ENCODE measurements at places on chromosomes 3 and 15.

- DNase-seq, result no peak
These were observed 39.4 kb upstream of the FRMD4B start for GRCh38 chr3:69425249-69425648.

GRCh38 chr3:119437691-119438258 lies 25.6 kb downstream of the TMEM39A start:
- no peak for DNase-seq

GRCh38 chr3:132549890-132550578 lies 47.0 kb upstream of the ACKR4 start:
- no peak for DNase-seq

DNA sequence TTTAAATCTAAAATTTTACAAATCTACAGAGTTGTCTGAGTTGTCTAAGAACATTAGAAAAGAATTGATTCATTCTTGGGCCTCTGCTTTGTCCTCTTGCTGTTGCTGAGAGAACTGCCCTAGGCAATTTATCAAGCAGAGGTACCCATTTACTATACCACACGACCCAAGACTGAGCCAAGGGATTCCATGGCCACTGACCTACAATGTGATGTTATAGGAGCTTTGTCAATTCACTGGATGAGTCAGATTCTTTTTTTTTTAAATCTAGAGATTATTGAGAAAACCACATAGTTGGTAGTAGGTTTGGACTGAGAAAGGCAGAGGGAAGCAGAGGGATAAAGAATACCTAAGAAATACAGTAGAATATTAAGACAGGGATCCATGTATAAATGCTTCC lies 55.3 kb downstream of the TRAT1 start:
- DNase-seq, result no peak

GRCh38 chr3:185687271-185687878 lies 101.3 kb downstream of the SENP2 start:
- DNase-seq, result no peak

GRCh38 chr3:11606865-11607440 lies 36.8 kb downstream of the VGLL4 start:
- DNase-seq, result no peak

- no peak for DNase-seq
These were observed 30.3 kb downstream of the ALDH1L1 start for GRCh38 chr3:126149960-126150515.

- DNase-seq, result no peak
These were observed 76.6 kb upstream of the CFAP20DC start for GRCh38 chr3:59126446-59126845.

- DNase-seq, result no peak
These were observed 123.7 kb downstream of the FAM43A start for GRCh38 chr3:194809382-194809781.

GRCh38 chr3:135967867-135968266 lies 2.3 kb downstream of the PPP2R3A start:
- DNase-seq, result no peak

DNA sequence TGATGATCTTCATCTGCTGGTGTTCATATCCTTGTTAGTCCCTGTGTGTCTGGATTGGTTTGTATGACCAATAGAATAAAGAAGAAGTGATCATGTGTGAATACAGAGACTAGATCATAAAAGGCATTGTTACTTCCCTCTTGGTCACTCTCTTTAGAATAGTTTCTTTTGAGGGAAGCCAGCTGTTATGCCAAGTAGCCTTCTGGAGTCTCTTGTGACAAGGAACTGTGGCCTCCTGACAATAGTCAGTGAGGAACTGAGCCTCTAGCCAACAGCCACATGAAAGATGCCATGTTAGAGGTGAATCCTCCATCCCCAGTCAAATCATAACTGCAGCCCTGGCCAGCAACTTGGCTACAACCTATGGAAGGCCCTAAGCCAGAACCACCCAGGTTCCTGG lies 63.0 kb upstream of the SMAD3 start:
- DNase-seq, result no peak

GRCh38 chr3:133038089-133038730 lies at the start of gene TMEM108:
TMEM108 (plus strand) TSS chr3:133038391.
- no peak for DNase-seq

- no peak for DNase-seq
These were observed 441.3 kb downstream of the TBL1XR1 start for GRCh38 chr3:176755977-176756376.

GRCh38 chr15:29142129-29142747 lies 127.4 kb downstream of the NSMCE3 start:
- no peak for DNase-seq

- no peak for DNase-seq
These were observed 1.7 kb downstream of the ARPIN start for GRCh38 chr15:89910891-89911626.

DNA sequence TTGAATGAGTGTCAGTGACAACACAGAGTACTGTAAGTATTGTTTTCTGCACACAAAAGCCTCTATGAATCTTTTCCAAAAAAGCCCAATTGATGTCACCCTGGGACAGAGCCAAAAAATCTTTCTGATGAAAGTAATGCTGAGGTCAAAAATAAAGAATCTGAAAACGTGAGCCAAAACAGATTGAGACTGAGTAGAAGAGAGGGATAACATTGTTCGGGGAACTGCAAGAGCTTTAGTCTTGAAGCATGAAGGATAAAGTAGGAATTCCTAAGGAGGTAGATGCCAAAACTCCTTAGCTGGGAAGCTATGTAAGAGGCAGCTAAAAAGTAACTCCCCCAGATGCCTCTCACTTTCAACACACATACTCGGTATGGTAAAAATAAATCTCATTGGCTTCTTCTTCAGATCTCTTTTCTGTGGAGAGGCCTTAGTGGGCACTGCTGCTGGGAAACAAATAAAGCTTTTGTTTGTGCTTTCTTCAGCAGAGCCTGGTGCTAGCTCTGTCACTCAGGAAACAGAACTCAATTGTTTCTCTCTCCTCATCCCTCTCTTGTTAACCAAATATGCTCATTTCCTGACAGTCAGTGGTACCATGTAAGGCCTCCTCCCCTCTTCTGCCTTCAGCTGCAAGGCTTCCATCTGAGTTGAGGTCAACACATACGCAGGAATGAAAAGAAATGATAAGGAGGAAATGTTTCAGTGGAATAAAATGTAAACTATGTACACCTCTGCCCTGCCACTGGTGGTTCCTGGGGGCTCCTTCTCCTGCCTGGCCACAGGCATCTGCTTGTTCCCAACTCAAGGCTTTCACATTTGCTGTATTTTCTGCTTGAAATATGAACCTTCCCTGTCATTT lies 58.1 kb downstream of the CD200 start:
- DNase-seq, result no peak

GRCh38 chr3:128804811-128805155 lies 74.6 kb upstream of the ACAD9 start:
- no peak for DNase-seq

DNA sequence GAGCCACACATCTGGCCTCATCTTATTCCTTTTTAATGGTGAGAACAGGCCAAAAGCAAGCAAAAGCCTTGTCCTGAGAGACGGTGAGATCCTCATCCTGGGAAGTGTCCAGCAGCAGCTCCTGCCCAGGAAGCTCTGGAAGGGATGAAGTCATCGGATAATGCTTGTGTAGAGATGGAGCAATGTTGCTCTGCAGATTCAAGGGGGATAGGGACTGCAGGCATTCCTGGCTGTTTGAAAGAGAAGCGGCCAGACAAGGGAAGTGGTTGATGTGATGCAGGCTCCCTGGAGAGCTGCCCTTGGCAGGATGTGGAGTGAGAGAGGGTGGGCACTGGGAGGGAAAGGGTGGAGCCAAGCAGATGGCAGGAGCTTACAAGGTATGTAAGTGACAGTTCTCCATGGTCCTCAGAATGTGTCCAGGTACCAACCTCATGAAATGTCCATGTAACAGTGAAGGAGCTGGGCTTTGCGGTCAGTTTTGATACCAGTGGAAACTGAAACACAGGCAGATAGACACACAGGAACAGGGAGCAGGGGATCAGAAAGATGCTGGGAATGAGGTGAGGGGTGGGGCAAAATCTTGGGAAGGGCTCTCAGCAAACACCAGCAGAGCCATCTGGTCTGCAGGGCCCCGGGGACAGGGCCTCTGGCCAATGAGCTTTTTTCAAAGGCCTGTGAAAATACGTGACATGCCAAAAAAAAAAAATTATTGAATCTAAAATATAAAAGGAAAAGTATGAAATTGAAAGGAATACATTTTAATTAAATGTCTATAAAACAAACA lies 32.2 kb upstream of the LACTB start:
- no peak for DNase-seq

DNA sequence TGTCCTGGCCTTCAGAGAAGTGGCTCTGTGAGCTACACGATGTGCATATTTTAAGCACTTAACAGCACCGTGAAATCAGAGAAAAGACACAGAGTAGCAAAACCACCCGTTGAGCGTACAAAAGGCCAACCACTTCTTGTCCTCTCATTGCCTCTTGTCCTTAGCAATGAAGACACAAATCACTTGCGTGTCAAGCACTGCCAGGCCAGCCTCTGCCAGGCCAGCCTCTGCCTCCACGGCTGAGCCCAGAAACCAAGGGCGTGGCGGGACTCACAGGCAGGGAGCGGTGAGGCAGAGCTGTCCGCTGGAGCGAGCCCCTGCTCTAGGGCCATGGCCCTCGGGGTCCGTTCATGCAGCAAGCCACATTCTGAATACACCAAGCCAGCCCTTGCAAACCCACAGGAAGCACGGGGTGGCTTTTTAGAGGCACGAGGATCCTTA lies 4.0 kb downstream of the MUC4 start:
- no peak for DNase-seq

GRCh38 chr3:153567556-153567955 lies 405.5 kb downstream of the RAP2B start:
- no peak for DNase-seq

GRCh38 chr3:72418244-72418643 lies 430.0 kb downstream of the SHQ1 start:
- DNase-seq, result no peak

GRCh38 chr3:102125197-102125993 lies 276.1 kb downstream of the NFKBIZ start:
- DNase-seq, result no peak

- DNase-seq, result no peak
These were observed 724.2 kb upstream of the CFAP20DC start for GRCh38 chr3:59774000-59774399.

- DNase-seq, result no peak
These were observed 968.4 kb downstream of the FHIT start for GRCh38 chr3:60282866-60283265.

GRCh38 chr15:59543721-59544547 lies 67.6 kb upstream of the GCNT3 start:
- no peak for DNase-seq

DNA sequence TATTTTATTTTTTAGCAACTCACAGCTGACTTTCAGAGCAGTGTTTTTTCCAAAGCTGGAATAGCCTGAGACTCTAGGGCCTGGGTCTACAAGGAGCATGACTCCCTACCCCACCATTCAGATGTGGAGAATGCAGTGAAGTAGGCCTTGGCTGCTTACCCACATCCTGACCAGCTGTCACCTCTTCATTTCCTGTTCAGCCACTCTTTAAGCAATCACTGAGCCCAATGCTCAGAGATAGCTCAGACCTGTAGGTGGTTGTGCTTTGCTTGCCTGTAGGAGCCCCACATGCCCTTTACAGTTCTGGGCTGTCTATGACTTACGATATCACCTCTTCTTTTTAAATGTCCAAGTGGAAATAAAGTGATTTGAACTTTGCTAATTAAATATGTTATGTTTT lies 148.1 kb downstream of the NEK11 start:
- DNase-seq, result no peak

DNA sequence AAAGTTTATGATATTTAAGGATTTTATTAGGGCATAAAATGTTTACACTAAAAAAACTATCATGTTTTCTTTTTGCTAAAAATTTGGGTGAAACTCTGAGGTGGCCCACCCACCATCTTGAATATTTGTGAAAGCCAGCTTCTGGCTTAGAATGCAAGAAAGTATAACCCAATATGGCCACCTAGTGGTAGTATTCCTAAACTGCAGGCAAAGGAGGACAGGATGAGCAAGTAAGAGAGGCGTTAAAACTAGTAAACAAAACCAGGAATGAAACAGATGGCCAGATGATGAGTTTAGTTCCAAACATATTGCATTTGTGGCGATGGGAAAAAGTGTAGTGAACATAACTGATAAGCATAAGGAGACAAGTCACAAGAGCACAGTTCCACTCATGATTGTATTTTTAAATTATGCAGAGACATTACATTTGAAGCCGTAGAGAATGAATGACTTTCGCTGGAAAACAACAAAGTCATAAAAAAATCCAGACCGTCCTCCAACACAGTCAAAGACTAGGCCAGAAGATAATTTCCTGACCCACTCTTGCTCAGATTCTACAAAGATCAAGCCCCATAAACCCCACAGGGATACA lies 103.3 kb upstream of the PRTG start:
- no peak for DNase-seq

GRCh38 chr3:160812304-160812703 lies 56.3 kb downstream of the PPM1L start:
- DNase-seq, result no peak

All from stimulated activated CD8-positive, alpha-beta memory T cell treated with anti-CD3 and anti-CD28 coated beads, Interleukin-7, amount 100 ng/mL, for 1 hour (primary cell).